ENCODE measurements at places on chromosomes 16 and 17.

- no peak for DNase-seq
Observed at GRCh38 chr16:3035972-3036725, 595 bp downstream of the BICDL2 start.

DNA sequence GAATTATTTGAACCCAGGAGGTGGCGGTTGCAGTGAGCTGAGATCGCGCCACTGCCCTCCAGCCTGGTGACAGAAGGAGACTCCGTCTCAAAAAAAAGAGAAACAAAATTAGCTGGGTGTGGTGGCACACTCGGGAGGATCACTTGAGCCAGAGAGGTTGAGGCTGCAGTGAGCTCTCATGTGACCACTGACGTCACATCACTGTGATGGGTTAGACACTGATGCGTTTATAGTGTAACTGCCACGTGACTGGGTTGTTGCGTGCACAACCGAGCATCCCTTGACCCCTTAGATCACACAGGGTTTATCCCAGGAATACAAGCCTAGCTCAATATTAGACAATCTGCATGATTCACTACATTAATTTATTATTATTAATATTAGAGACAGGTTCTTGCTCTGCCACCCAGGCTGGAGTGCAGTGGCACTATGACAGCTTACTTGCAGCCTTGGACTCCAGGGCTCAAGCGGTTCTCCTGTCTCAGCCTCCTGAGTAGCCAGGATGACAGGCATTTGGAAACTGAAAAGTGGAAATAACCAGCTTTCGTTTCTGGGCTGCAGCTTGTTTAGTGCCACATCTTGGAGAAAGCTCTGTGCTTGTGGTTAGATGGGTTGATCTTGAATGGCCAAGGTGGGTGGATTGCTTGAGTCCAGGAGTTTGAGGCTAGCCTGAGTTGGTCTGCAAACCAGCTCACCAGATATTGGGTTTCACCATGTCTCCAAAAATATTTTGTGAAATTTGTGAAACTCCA is 26.4 kb upstream of the ABR start:
- DNase-seq, result no peak

DNA sequence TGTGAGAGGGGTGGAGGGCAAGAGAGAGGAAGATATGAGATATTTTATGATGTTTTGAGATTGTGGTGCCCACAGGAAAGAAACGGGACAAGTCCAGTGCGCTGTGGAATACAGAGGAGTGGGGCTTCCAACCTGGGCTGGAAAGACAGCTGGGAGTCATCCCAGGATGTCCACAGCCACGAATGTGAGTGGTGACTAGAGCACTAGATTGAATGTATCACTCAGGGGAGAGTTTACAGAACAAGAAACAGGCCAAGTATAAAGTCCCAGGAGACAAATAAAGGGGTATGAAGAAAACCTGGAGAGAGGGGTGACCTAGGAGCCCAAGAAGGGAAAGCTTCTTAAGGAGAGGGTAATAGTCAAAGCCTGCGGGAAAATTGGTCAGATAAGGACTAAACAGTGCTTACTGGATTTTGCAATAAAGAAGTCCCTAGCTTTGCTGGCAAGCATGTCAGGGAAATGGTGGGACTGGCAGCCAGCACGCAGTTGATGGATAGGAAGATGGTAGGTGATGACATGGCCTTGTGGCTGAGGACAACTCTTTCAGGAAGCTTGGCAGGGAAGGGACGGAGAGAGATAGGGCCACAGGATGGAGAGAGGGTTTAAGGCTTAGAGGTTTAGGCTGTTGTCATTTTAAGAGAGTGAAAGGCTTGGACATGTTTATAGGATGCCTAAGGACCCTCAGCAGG is 114.5 kb downstream of the AXIN2 start:
- DNase-seq, result no peak

GRCh38 chr16:27474921-27475320 is 72.9 kb downstream of the IL21R start:
- no peak for DNase-seq

DNA sequence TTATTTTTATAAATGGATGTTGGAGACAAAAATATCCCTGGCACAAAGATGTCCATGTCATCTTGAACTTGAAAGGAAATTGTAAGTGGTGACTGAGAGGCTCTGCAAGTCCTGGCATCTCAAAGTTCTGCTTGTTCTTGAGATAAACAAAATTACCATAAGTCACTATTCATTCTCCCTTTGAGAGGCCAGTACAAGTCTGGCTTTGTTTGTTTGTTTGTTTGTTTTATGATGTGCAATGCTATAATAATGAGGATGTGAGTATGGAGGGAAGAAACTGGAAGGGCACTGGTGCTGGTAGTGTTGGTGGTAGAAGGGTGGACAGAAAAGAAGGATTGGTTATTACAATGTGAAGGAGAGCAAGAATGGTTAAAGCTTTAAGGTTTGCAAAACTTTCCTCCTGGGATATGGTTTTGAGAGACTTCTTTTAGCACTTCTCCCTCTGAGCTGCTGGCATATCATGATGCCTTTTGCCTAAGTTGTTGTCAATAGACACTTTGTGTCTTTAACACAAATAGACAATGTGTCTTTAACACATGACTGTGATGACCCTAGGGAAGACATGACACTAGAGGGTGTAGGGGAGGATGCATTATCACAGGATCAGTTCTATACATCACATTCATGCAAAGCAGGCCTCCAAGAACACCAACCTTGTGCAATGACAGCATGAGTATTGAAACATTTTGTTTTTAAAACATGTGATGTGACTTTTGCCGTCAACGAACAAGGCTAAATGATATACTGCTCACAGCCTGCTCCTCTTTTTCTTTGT is 880.5 kb upstream of the GOT2 start:
- DNase-seq, result no peak

DNA sequence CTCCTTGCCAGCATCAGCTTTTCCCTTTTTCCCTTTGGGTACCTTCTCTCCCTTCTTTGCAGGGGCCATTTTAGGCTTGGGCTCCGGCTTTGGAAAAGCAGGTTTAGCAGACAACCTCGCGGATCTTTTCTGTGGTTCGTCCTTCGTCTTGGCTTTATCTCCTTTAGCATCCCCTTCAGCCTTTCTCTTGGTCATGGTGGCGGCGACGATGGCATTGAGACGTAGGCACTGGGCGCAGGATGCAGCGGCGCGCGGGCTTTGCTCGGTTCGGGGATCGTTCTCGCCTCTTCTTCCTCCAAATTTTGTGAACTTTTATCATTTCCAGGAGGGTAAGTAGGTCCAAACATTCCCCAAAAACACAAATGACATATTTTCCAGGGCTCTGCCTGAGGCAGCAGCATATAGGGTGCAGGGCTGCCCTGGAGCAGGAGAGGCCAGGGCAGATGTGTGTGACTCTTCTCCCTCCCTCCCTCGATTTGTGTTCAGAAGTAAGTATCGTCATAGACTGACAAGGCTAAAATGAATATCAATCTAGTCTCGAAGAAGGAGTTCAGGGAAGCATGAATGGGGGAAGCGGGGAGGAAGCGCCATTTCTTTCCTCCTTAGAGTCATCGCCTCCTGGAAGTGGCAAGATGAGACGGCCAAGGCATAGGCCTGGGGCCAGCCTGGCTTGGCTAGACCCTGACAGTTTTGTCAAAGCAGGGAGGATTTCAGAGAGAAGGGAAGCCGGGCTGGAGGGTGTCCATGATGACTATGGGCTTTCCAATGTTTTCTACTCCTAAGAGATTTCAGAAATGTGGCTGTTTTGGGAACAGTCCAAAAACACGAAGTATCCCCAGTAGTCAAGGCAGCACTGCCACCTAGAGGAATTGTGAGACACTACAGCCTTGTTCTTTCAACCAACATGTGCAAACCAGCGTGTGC is 13.2 kb downstream of the CHCT1 start:
- peak; percentile 82 for DNase-seq

DNA sequence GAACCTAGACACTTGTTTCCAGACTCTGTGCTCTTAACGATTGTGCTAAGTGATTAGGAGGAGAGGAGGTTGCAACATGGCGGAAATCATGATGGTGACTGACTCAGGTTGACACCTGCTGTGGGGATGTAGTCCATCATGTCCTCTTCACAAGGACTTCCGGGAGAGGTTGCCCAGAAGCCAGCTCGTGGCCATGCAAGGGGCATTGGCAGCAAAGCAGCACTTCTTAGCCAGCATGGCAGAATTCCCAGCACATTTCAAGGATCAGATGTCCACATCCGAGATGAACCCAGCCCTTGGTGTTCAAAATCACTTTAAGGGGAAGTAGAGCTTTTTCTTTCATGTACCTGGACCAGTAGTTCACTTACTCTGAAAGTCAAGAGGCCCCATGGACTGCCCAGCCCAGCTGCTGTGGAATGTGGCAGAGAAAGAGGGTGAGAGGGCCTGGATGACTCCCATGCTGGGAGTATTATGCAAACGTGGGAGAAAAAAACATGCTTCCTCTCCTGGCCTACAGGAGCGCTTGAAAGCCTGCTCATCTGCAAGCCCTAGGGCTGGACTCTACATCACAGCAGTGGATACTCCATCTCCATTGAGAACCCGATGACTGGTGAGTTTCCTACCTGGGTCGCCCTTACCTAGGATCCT is 65.5 kb downstream of the IRX6 start:
- peak; percentile 25 for DNase-seq

GRCh38 chr16:85556456-85557082 is 56.6 kb upstream of the GSE1 start:
- peak; percentile 42 for DNase-seq

GRCh38 chr16:54847207-54847606 is 83.5 kb upstream of the IRX5 start:
- peak; percentile 100 for DNase-seq

GRCh38 chr17:58968426-58969061 is 138.1 kb downstream of the TRIM37 start:
- no peak for DNase-seq

- no peak for DNase-seq
Observed at GRCh38 chr17:76920364-76921139, 52.3 kb downstream of the MGAT5B start.

- peak; percentile 47 for DNase-seq
Observed at GRCh38 chr16:76729525-76729924, 452.3 kb downstream of the CNTNAP4 start.

GRCh38 chr17:896953-897661 is 82.5 kb downstream of the NXN start:
- DNase-seq, result peak; percentile 47

DNA sequence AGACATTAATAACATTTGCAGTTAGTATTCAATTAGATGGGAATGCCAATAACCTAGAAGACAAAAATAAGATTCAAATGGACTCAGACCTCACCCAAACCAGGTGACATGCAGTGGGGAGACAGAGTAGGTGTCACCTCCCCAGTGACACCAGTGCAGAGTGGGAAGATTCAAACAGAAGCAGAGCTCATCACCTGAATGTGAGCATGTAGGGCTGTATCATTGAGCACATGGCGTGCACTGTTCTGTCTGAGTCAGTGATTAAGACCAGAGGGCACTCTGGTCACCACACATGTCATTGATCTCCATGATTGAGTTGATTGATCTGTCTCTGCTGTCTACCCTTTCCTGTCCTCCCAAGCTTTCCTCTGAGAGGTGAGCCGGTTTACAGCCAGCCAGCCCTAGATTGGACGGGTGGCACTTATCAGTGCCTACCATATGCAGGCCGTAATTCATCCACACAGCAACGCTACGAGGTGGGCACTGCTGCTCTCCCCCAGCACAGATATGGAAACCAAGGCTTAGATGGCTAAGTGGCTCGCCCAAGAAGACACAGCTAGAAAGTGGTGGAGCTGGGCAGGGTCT is 34.0 kb downstream of the RHBDL3 start:
- no peak for DNase-seq

DNA sequence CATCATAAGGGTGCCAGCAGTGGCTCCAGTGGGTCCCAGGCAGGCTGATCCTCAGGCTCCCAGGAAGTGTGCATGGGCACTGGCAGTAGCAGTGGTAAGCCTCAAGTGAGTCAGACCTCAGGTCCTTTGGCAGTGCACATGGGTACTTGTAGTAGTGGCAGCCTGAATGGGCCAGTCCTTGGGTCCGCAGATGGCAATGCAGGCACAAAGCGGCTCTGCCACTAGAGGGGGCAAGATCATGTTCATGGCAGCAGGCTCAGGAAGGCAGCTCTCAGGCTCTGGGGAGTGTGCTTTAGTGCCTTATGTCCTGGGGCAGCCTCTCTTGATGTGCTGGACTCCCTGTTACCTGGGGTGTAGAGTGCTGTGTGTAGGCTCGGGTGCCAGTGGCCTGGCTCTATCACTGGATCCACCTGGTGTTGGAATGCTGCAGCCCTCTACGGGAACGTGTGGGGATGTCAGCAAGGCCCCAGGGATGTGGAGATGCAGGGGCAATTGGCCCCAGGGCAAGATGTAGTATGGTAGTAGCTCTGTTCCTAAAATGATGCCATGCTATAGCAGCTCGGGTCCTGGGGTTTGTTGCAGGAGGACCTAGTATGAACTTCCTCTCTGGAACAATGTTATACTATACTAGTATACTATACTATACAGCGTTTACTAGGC is 11.0 kb downstream of the ACSM3 start:
- peak; percentile 83 for DNase-seq

- no peak for DNase-seq
Observed at GRCh38 chr17:78438694-78439325, 60.4 kb downstream of the PGS1 start.

GRCh38 chr17:21376081-21376758 is at the start of gene KCNJ12:
TSS of gene KCNJ12 (plus strand) at chr17:21376357. CDS start at chr17:21415343, 38,986 bp downstream.
- peak; percentile 34 for DNase-seq

GRCh38 chr17:15926039-15926740 is 18.7 kb upstream of the ADORA2B start:
- DNase-seq, result no peak

DNA sequence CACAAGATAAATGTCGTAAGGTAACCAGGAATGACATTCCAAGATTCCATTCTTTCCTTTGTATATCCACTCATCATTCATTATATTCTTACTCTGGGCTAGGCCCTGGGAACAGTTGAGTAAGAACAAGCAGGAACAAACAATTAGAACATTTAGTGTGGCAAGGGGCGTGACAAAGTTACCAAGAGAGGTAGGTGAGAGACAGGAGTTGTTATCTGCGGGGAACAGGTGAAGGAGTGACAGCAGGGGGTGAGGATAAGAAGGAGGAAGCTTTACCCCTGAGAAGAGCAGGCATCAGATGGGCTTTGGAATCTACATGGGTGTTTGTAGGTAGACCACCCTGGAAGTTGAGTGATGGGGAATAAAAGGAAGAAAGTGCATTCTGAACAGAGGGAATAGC is 568.9 kb downstream of the WWOX start:
- no peak for DNase-seq

DNA sequence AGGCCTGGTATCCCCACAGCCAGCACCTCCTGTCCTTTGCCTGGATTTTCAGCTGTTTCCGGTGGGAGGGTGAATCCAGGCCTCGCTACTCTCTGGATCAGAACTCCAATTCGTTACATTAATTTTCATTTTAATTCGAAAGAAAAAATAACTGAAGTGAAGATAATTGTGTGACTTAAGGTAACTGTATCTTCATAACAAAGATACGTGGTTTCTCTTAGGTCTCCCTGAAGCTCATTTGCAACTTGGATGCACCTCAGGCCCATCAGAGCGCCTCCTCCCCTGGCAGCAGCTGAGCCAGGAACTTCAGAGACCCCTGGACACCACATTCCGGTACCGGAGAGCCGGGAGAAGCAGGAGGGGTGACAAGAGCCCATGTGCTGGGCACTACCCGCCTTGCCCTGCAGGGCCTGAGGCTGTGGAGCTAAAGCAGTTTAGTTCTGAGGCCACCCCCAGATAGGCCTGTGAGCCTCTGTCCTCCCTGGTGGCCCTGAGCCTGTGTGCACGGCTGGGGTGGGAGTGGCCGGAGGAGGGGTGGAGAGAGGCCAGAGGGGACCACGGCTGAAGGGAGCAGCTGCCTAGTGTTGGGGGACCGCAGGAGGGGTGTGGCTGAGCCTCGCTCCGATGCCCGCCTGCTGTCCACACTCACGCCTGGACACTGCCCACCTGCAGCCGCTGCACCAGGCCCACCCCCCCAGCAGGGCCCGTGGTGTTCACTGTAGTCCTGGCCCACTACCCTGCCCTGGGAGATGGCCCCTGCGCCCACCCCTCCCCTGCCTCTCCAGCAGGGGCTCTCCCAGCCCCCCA is 11.4 kb upstream of the DUS1L start:
- DNase-seq, result no peak
